Myometrial cell (primary cell): ENCODE measurements at places on chromosomes 13 and 19. TPM values are rescaled to one million over a fixed set of nuclear protein-coding genes. Genes with fewer than 3 reads are reported as not detected.

Gene ELSPBP1
- not detected in 2 replicates for total RNA-seq

Gene APC2
- total RNA-seq, result not detected in 2 replicates

Gene TNFSF13B
- 0.29 and 2.3 TPM in 2 replicates for total RNA-seq

Gene ATP4B
- total RNA-seq, result not detected in 2 replicates

Gene PLIN5
- total RNA-seq, result 0.18 TPM in 1 of 2 replicates, not detected in the other

Gene TSHZ3
- 9.5 and 13.8 TPM in 2 replicates for total RNA-seq

Gene FCER2
- not detected in 2 replicates for total RNA-seq

Gene IGFL3
- 5.0 TPM in 1 of 2 replicates, not detected in the other for total RNA-seq

Gene FXYD1
- total RNA-seq, result not detected in 2 replicates

Gene FXYD7
- not detected in 2 replicates for total RNA-seq

Gene AZU1
- total RNA-seq, result not detected in 2 replicates

Gene LGI4
- not detected in 2 replicates for total RNA-seq
